Ammon's horn (tissue), 1 donor: ENCODE measurements at places on chromosomes 3 and 15.

- DNase-seq = peak; percentile 48
Measured at GRCh38 chr15:67165254-67166253, 88.9 kb downstream of the AAGAB start.

GRCh38 chr3:189270248-189270832, 98.6 kb downstream of the TPRG1 start:
- peak; percentile 79 for DNase-seq

GRCh38 chr3:171772427-171773056, 37.7 kb downstream of the PLD1 start:
- DNase-seq = peak; percentile 78

- DNase-seq = no peak
Measured at GRCh38 chr3:45596290-45596791, 1.8 kb downstream of the LIMD1 start.

DNA sequence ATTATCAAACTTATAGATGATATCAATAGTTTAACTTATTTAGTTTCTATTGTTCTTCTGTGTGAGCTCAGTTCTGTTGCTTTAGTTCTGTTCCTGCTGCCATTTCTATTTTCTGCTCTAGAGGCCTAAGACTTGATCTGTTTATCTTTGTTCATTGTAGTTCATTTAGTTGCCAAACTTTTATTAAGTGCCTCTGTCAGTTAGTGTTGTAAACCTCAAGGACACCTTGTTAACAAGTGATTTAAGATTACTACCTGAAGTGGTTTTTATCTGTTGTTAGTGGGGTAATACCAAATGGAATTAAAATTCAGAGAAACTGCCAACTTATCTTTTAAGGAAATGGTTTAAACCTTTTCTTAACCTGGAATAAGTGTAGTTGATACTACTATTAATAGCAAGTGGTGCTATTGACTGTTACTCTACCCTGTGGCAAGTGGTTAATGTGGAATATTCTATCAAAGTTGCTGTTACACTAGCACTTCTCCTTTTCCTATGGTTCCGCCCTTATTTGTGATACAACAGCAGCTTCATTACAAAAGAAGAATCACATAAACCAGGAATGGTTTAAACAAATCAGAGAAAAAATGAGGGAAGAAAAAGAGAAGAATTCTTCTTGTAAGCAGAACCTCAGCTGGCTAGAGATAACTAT, 500.6 kb upstream of the GOLIM4 start:
- no peak for DNase-seq

DNA sequence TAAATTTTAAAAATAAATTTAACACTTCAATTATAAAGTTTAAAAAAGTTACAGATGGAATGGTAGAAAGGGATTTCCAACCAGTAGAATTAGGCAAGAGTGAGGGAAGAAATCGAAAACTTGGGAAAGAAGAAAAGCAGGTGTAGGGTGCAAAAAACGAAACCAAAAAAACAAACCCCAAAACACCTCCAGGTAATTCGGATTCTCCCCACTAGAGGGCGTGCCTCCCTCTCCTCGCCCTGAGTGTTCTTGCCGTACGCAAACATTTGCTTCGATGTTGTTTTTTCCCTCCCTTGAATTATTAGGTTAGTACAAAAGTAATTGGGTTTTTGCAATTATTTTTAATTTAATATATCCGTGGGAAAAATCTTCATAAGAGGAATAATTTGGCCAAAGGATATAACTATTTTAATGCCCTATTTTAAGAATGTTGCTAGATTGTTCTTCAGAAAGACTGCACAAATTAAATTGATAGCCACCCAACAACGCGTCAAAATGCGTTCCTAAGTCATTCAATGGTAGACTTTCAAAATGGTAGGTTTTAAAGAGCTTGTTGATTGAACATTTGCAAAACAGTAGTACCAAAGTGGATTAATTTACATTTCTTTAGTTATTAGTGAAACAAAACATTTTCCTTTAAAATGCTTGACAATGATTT, 63.7 kb downstream of the SLC30A4 start:
- DNase-seq = peak; percentile 78

GRCh38 chr3:101146946-101147345, 153.7 kb upstream of the ABI3BP start:
- DNase-seq = no peak

DNA sequence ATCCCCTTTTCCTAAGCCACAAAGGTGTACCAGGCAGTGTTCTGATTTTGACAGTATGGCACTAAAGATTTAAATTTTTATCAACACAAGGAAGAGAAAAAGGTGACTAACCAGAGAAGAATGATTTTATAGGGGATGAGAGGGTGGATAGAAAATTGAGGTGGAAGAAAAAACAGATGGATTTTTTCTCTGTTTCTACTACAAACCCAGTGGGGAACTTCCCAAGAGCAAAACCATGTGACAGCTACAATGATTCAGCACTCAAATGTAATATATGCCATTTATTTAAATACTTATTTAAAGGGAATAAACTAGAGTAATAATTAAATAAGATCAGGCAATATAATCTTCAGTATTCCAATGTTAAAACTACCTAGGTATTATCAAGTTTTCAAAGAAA, 11.1 kb downstream of the DCUN1D1 start:
- DNase-seq = no peak

GRCh38 chr3:113454630-113455029, 13.3 kb upstream of the CFAP44 start:
- no peak for DNase-seq

- DNase-seq = peak; percentile 40
Measured at GRCh38 chr3:73523661-73524060, 101.1 kb downstream of the PDZRN3 start.

GRCh38 chr3:106688464-106688863, 688.8 kb upstream of the CCDC54 start:
- no peak for DNase-seq

DNA sequence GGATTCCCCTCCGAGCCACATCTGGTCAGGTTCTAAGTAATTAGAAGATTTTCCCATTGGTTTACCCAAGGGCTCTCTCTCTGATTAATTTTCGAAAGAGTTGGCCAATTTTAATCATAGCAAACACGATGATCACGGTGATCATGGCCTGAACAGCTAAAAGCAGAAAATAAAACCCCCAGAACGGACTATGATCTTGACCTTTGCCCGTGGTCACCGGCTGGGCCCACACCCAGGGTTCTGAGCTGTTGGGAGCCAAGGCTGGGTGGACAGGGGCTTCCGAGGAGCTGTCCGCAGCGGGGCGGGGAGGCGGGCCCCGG, 2.6 kb downstream of the GP5 start:
- no peak for DNase-seq

GRCh38 chr3:45123581-45124269, 22.5 kb downstream of the CDCP1 start:
- DNase-seq = no peak

DNA sequence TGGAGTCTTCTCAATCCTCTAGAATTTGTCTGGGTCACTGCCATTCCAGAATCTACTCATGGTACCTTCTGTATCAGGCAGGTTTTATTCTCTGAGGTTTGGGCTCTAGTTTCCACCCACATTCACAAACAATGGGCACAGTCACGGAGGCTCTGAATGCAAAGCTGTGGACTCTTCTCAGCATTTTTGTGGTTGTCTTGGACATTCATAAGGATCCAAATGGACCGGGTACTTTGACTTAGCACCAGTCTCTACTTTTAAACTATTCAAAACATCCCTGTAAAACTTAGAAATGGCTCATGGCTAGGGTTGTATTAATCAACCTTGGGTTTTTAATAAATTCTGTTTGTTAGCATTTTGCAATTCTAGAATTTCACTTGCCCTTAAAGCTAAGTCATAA, 277.9 kb upstream of the THBS1 start:
- DNase-seq = no peak

DNA sequence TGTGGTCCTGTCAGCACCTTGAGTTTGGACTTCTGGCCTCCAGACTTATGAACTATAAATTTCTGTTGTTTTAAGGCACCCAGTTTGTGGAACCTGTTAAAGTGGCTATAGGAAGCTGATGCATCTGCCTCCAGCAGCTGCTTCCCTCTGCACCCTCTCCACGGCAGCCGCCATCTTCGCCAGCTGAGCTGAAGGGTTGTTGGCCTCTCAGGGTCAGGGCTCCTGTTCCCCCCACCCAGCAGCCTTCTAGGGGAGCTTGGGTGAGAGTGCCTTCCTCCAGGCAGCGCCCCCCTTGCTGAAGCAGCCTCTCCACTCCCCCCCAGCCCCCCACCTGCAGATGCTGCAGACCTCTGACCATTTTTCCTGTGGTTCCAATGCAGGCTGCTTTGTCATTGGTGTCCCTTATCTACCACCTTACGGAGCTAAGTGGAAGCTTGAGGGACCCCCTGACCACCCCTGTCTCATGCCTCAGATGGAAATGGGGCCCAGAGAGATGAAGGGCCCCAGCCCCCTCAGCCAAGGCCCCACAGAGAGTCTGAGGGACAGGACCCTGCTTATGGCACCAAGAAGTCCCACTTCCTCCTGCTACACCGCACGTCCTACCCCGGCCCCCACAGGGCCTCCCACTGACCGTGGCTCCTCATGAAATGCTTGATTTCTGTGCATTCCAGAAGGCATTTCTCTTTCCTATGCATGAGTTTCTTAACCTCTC, 61.4 kb upstream of the TLE3 start:
- no peak for DNase-seq
